NCI-H1694 treated with DMSO at 0.1 percent for 48 hours (cell line): ENCODE measurements at places on chromosomes 6 and 20.

GRCh38 chr6:4930025-4930691, 73.7 kb downstream of the RPP40 start:
- DNase-seq = no peak

DNA sequence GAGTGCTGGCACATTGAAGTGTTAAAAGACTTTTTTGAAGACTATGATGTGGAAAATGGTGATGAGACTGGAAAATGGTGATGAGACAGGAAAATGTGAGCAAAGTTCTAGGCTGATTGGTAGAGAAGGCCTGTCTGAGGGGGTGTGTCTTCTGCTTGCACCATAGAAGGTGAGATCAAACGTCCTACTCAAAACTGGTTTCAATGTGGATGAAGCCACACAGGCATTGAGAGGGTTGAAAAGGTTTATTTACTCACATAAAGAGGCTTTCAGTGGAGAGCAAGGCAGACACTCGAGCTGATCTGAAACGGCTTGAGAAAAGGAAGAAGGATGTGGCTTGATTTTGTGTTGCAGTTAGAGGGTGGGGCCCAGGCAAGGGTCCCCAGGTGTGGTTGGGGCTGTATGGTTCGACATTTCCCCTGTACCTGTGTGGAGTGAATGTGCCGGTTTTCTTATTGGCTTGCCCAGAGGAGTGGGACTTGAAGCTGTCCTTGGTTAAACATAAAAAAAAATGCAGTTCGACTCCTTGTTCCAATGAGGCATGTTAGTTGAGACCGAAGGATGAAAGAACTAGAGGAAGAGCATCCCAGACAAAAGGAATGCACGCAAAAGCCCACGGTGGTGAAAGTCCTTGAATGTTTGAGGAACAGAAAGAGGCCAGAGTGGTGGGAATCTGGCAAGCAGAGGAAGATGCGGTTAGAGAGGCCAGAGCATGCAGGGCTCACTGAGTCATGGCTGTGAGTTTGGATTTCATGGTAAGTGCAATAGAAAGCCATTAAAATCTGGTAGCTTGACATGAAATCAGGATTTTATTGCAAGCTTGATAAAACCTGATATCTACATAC, 172.3 kb downstream of the EPM2A start:
- DNase-seq = no peak

DNA sequence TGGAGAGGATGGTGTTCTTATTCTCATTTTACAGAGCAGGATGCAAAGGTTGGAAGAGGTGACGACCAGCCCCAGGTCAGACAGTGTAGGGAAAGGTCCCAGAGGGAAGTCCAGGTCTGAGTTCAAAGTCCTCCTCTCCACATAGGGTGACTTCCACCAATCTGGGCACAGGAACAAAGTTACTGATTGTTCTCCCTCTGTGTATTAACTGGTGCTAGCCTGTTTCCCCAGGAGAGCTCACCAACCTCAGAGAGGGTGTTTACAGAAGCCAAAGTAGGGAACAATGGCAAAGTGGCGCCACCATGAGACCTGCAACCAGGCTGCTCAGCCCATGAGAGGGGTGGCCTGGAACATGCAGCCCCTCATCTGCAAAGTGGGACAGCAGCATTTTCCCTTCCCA, 16.8 kb upstream of the SIRPB1 start:
- DNase-seq = no peak

DNA sequence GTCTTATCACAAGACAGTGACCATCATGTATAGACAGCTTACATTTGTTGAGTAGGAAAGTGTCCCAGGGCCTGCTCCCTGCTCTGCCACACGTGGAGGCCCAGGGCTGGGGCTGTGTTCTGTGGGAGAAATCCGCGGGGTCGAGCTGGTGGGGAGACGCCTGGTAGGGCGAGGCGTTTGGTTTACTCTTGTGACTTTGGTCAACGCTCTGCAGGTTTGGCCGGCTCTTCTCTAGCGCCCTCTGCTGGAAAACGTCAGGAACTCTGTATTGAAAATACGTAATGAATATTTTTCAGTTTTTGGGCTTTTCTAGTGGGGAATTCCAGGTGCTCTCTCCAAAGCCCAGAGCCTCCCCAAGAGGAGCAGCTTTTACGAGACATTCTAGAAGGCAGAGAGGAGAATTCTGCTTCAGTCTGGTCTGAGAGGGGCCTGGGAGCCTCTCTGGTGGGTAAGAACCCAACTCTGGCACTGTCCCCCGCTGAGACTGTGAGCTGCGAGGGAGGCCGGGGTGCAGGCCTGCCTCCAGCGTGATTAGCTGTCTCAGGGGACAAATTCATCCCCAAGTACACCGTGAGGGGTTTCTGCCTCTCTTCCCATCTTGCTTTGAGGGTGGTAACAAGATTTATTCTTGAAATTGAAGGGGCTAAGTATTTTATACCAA, 112.6 kb upstream of the RALGAPA2 start:
- DNase-seq = no peak

DNA sequence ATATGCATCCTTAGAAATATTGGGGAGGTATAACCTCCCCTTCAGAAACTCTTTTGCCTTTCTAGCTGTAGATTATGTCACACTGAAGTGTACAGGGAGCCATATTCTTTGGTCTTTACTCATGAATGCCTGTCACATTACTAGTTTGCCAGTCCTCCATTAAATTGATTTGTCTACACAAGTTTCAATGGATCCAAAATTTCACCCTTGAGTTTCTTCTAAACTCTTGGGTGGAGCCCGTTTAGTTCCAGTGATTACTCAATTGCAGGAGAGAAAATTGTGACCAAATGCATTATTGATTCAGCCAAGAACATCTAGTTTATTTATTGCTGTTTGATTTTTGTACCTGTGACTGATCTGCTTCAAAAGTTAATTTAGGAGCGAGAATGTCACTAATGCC, 60.4 kb upstream of the TFB1M start:
- no peak for DNase-seq

DNA sequence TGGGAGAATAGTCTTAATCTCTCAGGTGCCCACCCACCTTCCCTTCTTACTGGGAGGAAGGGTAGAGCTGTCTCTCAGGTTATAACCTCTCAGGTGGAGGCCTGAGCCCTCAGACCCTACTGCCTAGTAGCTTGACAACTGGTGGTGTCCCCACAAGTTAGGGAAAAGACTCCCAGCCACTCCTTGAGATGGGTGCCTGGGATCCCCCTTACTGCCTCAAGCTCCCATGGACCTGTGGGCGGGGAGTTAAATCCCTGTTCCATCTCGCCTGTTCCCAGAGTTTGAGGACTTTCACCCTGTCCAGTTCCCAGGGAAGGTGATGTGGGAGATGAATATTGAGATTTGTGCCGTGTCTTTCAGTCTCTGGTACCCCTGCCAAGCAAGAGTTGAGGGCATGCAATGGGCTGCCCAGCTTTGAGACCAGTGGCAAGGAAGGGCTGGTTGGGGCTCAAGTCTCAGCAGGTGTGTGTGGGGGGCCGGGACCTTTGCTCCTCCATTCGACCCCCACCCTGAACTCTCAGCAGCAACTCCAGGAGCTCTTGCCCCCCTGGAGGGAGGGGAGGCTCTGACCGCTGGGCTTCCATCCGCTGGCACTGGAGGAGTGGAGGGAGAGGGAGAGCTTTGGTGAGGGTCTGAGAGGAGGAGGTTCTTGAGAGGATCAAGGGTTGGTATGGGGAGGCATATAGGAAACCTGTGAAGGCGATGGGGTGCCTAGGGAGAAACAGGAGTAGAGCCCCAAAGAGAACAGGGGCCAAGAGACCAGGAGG, 1.1 kb upstream of the PBX2 start:
- DNase-seq = no peak

- no peak for DNase-seq
These were observed 5.9 kb upstream of the CPXM1 start for GRCh38 chr20:2806351-2806701.

DNA sequence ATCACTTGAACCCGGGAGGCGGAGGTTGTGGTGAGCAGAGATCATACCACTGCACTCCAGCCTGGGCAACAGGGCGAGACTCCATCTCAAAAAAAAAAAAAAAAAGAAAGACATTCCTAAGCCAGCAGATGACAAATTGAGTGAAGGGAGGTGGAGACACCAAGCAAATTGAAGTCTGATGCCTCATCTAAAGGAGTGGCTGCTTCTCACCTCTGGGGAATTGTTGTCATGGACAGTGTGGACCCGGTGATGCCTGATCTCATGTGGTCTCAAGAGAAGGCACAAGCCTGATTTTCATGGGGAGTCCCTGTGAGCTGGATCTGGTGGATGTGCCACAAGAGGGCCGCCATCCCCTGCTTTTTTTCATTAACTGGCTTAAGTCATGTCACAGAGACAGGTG, 272.0 kb downstream of the ZNF217 start:
- DNase-seq = no peak

- no peak for DNase-seq
These were observed 3.8 kb upstream of the FKBP1A start for GRCh38 chr20:1396702-1397101.

- no peak for DNase-seq
These were observed 5.3 kb downstream of the SCAF8 start for GRCh38 chr6:154738551-154738961.

DNA sequence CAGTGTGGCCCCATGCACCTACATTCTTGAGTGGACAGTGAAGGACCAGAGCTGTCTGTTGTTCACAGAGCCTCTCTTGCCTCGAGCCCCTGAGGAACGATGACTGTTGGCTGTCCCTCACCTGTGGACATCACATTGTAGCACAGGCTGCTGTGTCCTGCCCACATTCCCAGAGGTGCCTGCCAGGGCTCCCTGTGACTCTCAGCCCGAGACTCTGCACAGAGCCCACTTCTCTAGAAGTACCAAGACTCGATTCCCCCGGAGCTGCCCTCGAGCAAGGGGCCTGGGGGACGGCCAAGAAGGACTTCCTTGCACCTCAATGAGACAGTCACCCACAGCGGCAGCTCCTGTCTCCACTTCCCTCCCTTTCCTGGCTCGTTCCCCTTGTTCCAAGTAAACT, 28.6 kb upstream of the DLGAP4 start:
- DNase-seq = no peak

DNA sequence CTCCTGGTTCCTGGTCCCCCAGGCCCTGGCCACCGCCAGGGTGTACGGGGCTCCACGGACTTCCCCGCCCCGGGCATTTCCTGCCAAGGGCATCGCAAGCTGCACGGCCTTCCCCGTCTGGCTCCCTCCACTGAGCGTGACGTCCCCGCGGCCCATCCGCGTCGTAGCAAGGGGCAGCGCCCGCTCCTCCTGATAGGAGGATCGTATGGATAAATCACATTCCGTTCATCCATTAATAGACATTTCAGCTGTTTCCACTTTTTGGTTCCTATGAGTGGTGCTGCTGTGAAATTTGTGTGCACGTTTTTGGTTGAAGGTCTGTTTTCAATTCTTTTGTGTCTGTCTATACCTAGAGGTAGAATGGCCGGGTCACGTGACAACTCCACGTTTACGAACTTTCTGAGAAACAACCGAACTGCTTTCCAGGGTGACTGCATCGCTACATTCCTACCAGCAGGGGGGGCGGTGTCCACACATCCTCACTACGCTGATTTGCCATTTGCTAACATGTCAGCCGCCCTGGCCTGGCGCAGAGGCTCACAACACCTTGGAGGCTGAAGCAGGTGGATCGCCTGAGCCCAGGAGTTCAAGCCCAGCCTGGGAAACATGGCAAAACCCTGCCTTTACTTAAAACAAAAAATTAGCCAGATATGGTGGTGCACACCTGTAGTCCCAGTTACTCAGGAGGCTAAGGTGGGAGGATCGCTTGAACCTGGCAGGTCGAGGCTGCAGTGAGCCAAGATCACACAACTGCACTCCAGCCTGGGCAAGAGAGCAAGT, 37.7 kb downstream of the KCNQ2 start:
- peak; percentile 29 for DNase-seq

GRCh38 chr20:36676701-36677421, 30.9 kb upstream of the SLA2 start:
- no peak for DNase-seq

DNA sequence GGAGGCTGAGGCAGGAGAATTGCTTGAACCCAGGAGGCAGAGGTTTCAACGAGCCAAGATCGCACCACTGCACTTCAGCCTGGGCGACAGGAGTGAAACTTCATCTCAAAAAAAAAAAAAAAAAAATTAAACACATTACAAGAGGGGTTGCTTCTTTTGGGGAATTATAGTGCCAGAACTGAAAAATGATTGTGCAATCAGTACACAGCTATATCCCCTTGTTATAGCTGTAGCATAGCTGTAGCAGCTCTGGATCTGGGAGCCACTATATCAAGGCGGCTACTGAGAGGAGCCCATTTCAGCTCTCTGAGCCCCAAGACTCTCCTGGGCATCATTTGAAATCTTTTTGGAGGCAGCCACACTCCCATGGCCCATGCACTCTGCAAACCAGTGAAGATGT, 334.3 kb downstream of the TFAP2A start:
- DNase-seq = no peak

DNA sequence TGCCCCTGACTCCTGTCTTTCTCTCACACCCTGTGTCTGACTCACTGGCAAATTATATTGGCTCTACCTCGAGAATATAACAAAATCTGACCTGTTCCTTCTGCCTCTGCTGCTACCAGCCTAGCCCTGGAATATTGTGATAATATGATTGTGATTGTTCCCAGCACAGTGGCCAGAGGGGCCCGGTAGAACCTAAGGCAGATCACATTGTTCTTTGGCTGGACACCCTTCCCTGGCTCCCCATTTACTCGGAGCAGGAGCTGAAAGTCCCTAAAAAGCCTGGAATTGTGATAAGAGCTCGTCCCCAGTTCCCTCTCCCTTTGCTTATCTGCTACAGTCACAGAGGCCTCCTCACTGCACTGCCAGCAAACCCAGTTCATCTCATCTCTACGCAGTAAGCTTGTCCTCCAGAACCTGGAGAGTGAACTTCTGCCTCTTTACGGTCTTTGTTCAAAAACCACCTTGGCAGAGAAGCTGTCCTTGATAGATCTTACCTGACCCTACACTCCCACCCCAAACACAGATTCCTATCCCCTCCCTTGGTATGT, 21.8 kb downstream of the SERPINB6 start:
- DNase-seq = no peak

- DNase-seq = no peak
These were observed 305 bp upstream of the VNN1 start for GRCh38 chr6:132714160-132714559.

- no peak for DNase-seq
These were observed 82.3 kb downstream of the SYNE1 start for GRCh38 chr6:152554851-152555250.

DNA sequence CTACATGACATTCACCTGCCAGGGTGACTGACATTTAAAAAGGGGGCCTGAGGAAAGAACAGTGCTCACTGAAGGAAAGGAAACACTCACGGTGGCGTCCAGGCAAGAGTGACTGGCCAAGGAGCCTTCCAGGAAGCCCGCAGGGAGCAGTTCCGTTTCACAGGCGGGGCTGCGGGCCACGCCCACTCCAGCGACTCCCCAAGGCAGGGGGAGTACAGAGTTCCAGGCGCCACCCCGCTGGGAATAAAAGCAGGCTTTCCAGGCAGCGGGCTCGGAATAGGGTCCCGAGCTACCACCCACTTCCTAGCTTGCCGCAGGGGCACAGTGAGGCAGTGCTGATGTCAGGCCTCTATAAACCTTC, 34.2 kb downstream of the PKIG start:
- no peak for DNase-seq

DNA sequence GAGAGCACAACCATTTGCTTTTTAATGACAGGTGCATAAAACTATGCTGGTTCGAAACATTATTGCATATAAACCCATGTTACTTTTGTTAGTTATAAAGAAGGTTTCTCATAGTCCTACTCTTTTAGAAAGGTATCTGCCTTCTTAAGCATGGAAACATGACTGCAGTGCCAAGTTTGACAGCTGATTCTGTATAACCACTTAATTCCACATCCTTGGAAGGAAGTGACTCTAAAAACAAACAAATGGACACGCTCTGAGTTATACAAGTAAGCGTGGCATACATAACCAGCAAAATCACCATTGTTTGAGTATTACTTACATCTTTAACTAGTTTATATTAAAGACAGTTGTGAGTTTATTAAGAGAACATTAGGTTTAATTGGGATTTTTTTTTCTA, 125.0 kb upstream of the HDGFL1 start:
- no peak for DNase-seq
